ENCODE measurements at places on chromosomes 16 and 17.
A peak's percentile ranks its signal among the peaks of the same experiment; 100 is the strongest.

GRCh38 chr17:34499576-34499975 is 79.8 kb upstream of the TMEM132E start:
- DNase-seq, result peak; percentile 9

DNA sequence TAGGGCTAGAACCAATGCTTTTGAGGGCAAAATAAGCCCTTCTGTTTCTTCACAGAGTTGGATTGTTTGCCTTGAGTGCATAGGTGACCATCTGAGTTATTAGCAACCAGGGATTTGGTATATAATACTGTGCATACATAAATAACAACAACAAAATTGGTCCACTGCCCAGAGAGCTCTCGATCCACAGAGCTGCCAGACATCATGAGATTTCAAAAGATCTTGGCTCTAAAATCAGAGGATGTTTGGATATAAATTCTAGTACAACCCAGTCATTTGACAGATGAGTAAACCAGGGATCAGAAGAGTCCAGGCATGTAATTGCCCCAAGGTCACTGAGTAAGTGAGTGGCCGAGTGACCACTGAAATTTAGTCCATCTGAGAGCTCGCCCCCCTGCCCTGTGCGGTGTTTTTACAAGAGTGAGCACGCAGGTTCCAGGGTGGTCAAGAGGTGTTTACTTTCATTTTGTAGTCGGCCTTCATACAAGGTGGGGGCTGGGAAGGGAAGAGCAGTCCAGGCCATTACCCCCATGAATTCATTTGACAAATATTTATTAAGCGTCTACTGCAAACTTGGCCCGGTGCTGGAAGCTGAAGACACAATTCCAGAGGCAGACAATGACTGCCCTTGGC is 1.8 kb upstream of the MT2A start:
- no peak for DNase-seq

DNA sequence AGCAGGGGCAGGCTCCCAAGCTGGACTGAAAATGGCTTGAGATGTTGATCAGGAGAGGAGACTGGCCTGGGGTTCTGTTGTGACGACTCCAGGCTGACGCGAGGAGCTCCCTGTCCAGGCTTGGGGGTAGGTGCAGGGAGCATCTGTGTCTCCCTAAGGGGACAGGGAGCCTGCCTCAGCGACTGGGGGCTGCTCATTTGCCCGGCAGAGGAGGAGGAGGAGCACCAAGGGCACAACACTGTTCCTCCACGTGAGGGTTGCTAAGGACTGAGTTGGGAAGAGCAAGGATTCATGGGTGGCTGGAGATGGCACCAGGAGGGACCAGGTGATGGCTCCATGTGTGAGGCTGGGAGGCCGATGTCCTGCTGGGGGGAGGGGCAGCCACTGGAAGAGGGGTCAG is 53.3 kb downstream of the USP22 start:
- no peak for DNase-seq

GRCh38 chr17:41340494-41340893 is 10.1 kb downstream of the KRT33A start:
- no peak for DNase-seq

- DNase-seq, result no peak
These were observed 32.5 kb upstream of the TNFRSF13B start for GRCh38 chr17:17004251-17004996.

DNA sequence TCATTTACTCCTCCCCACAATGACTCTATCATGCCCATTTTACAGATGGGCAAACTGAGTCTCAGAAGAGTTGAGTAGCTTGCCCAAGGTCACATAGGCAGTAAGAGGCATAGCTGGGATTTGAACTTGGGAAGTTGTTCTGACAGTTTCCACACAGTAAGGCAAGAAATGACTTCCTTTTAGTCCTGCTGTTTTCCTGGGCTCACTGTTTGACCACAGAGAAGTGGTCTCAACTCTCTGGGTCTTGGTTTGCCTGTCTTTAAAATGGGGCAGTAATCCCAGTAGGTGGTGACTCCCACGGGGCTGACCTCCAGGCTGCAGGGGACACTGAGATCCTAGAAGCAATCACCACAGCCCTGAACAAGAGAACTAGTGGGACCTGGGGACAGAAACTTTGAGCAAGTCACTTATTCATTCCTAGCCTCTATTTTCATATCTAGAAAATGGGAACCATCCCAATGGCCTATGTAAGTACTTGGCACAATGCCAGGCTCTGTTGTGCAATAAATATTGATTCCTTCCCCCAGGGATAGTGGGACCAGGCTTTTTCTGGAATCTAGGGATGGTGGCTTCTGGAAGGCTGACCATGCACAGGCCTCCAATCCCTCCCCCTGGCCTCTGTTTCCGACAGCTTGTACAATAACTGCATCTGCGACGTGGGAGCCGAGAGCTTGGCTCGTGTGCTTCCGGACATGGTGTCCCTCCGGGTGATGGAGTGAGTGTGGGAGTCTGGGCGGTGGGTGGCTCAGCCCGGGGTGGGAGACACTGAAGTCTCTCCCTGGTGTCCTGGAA is 20.5 kb downstream of the DEXI start:
- DNase-seq, result no peak

DNA sequence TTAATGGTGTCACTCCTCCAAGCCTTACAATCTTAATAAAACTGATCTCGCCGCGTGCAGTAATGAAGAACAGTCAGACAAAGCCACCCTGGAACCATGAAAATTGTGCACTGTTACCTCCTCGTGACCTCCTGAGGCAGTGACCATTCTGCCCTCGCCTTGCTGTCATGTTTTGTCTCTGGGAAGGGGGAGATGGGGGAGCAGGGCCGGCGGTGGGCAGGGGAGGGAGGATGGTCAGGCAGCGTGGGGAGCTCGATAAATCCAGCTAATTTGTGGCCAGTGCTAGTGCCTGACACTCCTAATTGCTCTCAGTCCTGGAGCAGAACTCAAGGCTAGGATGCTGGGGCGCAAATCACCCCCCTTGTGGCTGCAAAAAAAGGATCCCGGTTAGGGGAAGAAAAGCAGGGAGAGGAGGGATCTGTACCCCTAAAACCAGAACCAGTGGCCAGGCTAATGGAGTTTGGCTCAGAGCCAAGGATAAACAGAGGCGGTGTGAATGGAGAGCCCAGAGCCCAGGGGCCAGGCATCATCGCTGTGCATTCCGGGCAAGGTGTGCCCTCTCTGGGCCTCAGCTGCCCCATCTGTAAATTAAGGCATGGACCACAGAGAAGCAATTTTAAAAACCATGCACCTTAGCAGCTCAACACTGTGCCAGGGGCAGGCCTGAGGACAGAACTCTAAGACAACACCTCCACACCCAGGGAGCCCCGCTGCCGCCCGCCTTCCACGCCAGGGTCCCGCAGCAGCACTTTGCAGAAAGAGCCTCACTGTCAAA is 113.3 kb downstream of the ZNF423 start:
- no peak for DNase-seq

DNA sequence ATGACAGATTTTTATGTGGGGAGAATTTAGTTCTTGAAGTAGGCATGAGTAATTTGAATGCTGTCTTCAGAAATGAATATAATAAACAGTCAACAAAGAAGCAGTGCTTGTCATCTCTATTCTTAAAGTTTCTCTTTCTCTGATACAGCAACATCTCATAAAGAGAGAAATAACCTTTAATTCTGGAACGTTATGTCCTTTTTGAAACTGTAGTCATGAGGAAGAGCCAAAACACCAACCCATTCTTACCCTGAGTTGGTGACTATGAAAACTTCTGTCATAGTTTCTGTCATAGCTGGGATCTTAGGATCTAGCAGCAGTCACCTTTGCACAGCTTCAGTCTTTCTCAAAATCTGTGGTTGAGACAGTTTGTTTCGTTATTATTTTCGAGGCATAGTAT is 15.3 kb upstream of the RASL10B start:
- no peak for DNase-seq

DNA sequence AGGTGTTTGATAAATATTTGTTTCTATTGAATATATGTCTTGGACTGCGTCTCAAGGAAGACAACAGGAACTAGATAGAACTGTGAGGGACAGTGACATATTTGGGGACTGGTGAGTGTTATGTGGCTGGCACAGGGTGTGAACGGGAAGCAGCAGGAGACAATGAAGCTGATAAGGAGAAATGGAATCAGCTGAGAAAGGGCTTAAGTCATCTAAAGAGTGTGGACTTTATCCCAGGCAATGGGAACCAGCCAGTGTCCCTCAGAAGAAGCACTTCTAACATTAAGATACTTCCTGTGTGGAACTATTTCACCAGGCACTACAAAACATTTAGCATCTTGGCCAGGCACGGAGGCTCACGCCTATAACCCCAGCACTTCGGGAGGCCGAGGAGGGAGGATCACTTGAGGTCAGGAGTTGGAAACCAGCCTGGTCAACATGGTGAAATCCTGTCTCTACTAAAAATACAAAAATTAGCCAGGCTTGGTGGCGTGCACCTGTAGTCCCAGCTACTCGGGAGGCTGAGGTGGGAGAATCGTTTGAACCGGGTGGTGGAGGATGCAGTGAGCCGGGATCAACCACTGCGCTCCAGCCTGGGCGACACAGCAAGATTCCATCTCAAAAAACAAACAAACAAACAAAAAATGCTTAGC is 41.2 kb downstream of the ARHGAP17 start:
- no peak for DNase-seq

- DNase-seq, result no peak
These were observed 49.7 kb downstream of the RNF112 start for GRCh38 chr17:19460700-19461099.

DNA sequence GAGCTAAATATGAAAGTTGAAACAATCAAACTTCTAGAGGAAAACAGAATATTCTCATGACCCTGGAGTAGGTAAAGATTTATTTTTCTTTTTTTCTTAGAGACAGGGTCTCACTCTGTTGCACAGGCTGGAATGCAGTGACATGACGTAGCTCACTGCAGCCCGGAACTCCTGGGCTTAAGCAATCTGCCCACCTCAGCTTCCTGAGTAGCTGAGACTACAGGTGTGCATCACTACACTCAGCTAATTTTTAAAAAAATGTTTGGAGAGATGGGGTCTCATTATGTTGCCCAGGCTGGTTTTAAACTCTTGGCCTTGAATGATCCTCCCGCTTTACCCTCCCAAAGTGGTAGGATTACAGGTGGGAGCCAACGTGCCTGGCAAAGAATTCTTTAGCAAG is 15.5 kb downstream of the IKZF3 start:
- no peak for DNase-seq
